ENCODE measurements at places on chromosomes 1 and 21. TPM values are rescaled to one million over a fixed set of nuclear protein-coding genes. Genes with fewer than 3 reads are reported as not detected.

Gene FHAD1
- 0.42 TPM for total RNA-seq

Gene RXFP4
- 0.30 TPM for total RNA-seq

Gene OR10X1
- not detected for total RNA-seq

Gene CCDC17
- total RNA-seq, result 0.78 TPM

Gene GRHL3
- not detected for total RNA-seq

Gene VAV3
- not detected for total RNA-seq

Gene SPATA46
- not detected for total RNA-seq

Gene ASAP3
- total RNA-seq, result 19.9 TPM

Gene ARHGAP30
- 0.05 TPM for total RNA-seq

Gene DEPDC1
- 3.0 TPM for total RNA-seq

Gene DCST2
- not detected for total RNA-seq

Gene MMP23B
- total RNA-seq, result 17.6 TPM

Gene NDUFS5
- total RNA-seq, result 545 TPM

Gene GLIS1
- total RNA-seq, result 2.7 TPM

Gene HTR6
- not detected for total RNA-seq

Gene RNF207
- total RNA-seq, result 57.0 TPM

Gene CCDC30
- total RNA-seq, result 0.89 TPM

Gene KIAA0040
- total RNA-seq, result not detected

Gene SPATA17
- total RNA-seq, result 0.55 TPM

Gene RPE65
- total RNA-seq, result not detected

Gene TBX15
- not detected for total RNA-seq

Gene SLC44A5
- total RNA-seq, result under 0.01 TPM

Gene INKA2
- total RNA-seq, result 1.2 TPM

Gene PLXNA2
- 3.3 TPM for total RNA-seq

Gene AMY1B
- not detected for total RNA-seq

Gene PSRC1
- total RNA-seq, result 1.5 TPM

Gene RBP7
- total RNA-seq, result not detected

Gene SLC1A7
- not detected for total RNA-seq

Gene FAM167B
- not detected for total RNA-seq

Gene FCRL2
- total RNA-seq, result not detected

Gene PTTG1IP
- total RNA-seq, result 377 TPM

Gene EFNA1
- 0.37 TPM for total RNA-seq

Gene ANGPTL1
- 4.8 TPM for total RNA-seq

Gene HES5
- not detected for total RNA-seq

Gene DIRAS3
- 78.9 TPM for total RNA-seq

Gene RAB3B
- 31.8 TPM for total RNA-seq

Gene GJC2
- total RNA-seq, result 2.1 TPM

Gene CHRM3
- 2.8 TPM for total RNA-seq

Gene GAS5
- total RNA-seq, result 446 TPM

Gene GPR157
- total RNA-seq, result 3.6 TPM

Gene CLCA1
- total RNA-seq, result not detected

Gene CFAP45
- total RNA-seq, result 0.55 TPM

Gene FBLIM1
- 141 TPM for total RNA-seq

Gene HHIPL2
- not detected for total RNA-seq

Gene ANGPTL7
- total RNA-seq, result not detected

Gene SH3BGR
- total RNA-seq, result 3.0 TPM

Gene SEMA4A
- 0.55 TPM for total RNA-seq

Gene VPS13D
- total RNA-seq, result 56.7 TPM

Gene KANK4
- total RNA-seq, result 0.30 TPM

Gene NMNAT2
- total RNA-seq, result 11.3 TPM

Gene TSACC
- total RNA-seq, result not detected

Gene C1QB
- not detected for total RNA-seq

Gene SHC1
- total RNA-seq, result 249 TPM

Gene DPYD
- total RNA-seq, result 35.6 TPM

Gene SYNC
- total RNA-seq, result 61.5 TPM

Gene AK4
- 42.5 TPM for total RNA-seq

Gene LORICRIN
- not detected for total RNA-seq

Gene TIE1
- 9.2 TPM for total RNA-seq

Gene FNDC10
- 2.6 TPM for total RNA-seq
